ENCODE measurements at places on chromosomes 6 and 20. TPM values are rescaled to one million over a fixed set of nuclear protein-coding genes. Genes with fewer than 3 reads are reported as not detected.

GJA1 gene
- total RNA-seq: not detected

APOBEC2 gene
- not detected for total RNA-seq

ARFGEF2 gene
- 27.3 TPM for total RNA-seq

TULP1 gene
- total RNA-seq: not detected

TFEB gene
- 15.7 TPM for total RNA-seq

EPPIN gene
- total RNA-seq: not detected

OR12D3 gene
- not detected for total RNA-seq

Data from CD4-positive, alpha-beta memory T cell (primary cell).